ENCODE measurements at places on chromosomes 11 and 22.

DNA sequence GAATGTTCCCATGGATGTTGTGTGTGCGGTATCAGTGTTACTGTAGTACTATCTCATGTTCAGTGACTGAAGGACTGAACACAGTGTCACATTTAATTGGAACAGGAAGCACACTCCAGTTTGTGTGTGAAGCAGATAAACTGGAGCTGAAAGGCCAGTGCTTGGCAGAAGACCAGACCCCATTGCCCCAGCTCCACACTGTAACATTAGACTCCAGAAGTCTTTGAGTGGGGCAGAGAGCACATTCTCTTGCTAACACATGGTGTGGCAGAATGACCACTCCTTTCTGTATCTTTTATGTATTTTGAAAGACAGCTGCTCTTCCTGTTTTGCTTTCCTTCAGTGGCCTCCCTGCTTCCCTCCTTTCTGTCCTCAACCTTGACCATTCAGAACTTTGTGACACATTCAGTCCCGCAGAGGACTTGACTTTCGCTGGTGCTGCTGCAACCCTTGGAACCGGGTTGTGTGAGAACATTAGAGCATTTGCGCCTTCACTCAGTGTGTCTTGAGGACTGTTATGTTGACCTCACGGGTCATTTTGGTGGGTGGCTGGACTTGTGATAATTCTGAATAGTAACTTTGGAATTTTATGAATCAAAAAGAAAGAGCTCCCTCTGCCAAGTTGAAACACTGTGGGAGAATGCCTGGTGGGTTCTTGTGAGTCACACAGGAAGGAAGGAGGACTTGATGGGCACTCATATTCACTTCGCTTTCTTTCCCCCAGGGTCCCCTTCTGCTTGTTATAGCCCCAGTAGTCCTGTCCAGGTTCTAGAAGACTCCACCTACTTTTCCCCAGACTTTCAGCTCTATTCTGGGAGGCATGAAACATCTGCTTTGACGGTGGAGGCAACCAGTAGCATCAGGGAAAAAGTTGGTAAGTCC, 26.4 kb downstream of the AMOTL1 start:
- no peak for DNase-seq

DNA sequence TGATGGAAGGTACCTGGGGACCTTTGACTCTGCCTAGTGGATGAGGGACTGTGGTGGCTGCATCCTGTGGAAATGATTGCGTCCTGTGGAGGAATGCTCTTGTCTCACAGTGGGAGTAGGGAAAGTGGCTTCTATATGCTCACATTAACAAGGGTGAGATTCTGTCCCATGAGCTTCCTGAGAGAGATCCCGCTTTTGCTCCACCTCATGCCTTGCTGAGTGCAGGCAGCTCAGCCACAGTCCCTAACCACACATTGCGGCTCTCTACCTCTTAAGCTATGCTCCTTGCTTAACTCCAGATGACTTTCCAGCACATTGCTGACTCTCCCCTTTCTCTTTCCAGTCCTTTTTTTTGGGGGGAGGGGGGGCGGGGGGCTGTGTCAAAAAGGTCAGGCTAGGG, 45.0 kb downstream of the TEAD1 start:
- DNase-seq, result no peak

GRCh38 chr22:37379722-37380121, 47.6 kb downstream of the ELFN2 start:
- no peak for DNase-seq

DNA sequence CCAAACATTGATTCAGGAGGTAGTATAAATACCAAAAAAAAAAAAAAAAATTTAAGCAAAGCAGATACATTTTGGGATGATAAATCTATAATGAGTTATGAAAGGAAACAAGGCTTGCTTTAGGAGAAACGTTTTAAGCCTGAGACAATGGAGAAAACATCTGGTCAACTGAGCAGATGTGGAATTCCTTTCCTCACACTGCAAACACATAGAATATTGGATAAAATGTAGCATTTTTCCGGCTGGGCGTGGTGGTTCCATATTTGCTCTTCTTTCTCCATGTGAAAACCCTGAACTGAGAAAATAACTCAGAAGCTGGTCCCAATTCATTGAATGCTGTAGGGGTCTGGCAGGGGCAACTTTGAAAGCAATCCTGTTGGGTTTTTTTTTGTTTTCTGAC, 33.9 kb downstream of the ENDOD1 start:
- DNase-seq, result no peak

GRCh38 chr11:2142762-2143202, 3.6 kb upstream of the IGF2 start:
- no peak for DNase-seq
